ENCODE measurements at places on chromosomes 16 and 17.

DNA sequence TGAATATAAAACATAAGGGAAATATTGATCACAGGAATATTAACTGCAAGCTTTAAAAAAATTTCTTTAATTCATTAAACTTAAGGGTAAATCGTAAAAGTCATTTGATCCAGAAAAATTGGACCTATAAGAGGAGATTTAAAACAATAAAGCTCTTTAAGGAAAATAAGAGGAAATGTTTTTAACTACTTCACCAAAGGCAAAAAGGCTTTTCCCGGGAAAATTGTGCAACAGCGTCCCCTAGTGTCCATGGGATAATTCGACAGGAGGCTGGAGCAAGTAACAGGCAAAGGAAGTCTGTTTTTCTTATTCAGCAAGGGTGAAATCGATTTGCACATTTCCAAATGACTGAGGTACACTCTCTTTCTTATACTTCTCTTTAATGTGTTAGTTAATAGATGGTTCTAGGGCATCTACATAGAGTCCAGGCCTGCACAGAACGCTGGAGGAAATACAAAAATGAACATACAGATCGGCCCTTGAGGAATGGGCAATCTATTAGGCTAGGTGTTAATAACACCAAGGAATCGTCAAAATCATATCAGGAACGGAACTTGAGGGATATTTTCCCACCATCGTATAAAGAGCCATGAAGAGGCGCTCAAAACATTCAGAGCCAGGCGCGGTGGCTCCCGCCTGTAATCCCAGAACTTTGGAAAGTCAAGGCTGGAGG, 61.4 kb downstream of the ZNF18 start:
- peak; percentile 26 for DNase-seq

DNA sequence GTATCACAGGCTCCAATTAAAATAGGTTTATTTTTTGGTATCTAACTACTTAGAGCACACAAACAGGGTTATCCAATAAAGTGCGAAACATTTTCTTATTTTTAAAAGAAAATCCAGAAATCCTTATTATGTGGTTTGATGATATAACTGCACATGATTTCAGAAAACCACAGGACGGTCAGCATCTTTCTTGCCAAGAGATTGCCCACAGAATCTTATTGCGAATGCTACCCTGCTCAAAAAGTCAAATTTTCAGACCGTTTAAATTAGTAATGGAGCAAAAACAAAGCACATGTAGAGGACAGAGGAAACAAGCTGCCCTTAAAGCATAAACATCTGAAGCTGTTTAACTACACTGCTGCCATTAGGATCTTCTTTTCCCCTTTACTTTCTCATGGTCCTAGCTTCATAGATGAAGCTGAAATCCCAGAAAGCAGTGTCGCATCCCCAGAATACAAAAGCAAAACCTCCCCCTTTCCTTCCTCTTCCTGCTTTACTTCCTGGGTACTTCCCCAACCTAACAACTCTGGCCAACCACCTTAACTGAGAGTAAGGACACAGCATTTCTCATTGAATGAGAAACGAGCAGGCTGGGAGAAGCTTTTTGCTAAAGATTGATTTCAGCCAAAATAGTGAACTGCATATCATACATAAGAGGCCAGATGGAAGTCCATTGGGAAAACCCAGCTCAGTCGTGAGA, 43.7 kb downstream of the CMTM4 start:
- no peak for DNase-seq

GRCh38 chr16:73186752-73187601, 139.0 kb upstream of the ZFHX3 start:
- no peak for DNase-seq

DNA sequence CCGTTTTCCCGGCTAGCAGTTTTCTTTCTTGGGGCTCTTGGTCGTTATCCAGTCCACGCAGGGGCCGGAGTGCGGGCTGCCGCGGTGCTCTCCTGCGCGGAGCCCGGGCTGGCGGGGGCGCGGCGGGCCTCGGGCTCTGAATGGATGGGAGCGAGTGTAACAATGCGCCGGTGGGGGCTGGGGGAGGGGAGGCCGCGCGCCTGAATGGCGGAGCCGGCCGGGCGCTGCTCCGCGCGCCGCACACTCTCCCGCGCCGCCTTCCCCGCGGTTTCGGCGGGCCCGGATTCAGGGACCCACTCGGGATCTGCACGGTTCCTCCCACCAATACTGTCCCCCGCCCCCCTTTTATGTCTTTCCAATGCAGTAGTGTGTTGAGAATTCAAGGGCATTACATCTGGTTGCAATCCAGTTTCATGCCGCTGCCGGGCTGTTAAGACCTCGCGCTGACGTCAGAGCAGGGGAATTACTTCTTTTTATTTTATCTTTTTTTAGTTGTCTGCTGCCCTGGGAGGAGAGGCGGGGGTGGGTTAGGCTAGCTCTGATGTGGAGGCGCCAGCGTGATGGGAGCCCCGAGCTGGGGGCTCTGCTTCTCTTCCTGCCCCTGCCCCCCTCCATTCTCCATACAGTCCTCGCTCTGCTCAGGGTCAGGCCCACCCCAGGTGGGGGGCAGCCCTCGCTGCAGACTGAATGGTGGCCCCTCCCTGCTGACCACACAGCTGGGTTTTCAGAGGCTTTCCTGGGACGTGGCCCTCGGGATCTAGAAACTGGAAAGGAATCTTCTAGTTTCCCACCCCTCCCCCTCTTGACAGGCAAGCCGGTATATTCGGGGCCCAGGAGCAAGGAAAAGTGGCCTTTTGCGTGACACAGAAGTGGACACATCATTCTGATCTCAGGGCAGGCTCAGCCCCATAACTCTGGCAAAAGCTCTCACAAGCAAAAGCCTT, 1.8 kb downstream of the RAI1 start:
- DNase-seq = peak; percentile 61

- no peak for DNase-seq
Observed at GRCh38 chr17:32356750-32357149, 6.8 kb downstream of the ZNF207 start.

- DNase-seq = no peak
Observed at GRCh38 chr17:81578038-81578441, 25.9 kb upstream of the FAAP100 start.

GRCh38 chr17:31318298-31318801, 3.1 kb downstream of the EVI2A start:
- DNase-seq = peak; percentile 68

GRCh38 chr16:27725236-27726000, 175.5 kb downstream of the KATNIP start:
- no peak for DNase-seq

DNA sequence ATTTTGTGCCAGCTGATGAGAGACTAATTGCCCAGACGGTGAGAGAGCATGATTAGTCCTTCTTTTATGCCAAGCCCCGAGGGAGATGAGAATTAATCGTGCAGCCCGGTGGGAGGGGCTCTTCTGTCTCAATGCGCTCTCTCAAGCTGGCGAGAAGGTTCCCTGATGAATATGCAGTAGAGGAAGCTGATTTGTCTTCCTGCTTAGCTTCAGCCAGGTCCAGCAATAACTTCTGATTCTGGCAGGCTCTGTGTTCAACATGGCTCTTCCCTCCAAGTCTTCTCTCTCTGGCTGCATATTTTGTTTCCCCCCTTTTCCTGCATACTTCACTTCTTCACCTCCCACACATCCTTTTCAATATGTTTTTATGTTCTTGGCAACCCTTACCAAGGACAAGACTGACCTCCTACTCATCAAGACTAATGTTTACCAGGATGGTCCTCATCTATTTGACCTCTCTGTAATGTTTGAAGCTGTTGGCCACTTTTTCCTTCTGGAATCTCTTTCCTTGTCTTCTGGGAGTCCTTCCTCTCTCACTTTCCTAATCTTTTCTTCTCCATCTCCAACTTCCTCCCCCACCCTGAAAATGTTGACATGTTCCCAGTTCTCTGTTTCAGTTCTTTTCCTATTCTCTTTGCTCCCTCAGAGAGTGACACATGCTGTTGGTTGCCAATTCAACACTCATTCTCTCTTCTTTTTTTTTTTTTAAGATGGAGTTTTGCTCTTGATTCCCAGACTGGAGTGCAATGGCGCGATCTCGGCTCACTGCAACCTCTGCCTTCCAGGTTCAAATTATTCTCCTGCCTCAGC, 33.1 kb downstream of the ARL4D start:
- DNase-seq = no peak

DNA sequence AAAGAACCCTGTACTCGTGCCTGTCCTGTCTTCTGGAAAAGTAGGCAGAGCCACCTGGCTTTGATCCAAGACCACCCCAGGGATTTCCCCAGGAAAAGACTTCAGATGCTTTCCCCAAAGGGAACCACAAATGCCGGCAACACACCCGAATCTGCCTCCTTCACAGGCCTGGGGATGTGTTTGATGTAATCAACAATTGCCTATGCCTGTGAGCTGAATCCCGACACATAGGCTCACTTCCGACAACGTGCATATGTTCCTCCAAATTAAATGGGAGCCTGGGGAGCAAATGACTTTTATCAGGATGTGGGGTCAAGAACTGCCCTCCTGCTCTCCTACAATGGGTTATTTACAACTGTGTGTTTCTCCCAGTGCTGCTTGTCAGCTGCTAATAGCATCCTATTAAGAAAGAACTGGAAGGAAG, 535.2 kb upstream of the CDH11 start:
- DNase-seq = no peak

GRCh38 chr17:36501351-36501750, 14.9 kb downstream of the ZNHIT3 start:
- DNase-seq = no peak

DNA sequence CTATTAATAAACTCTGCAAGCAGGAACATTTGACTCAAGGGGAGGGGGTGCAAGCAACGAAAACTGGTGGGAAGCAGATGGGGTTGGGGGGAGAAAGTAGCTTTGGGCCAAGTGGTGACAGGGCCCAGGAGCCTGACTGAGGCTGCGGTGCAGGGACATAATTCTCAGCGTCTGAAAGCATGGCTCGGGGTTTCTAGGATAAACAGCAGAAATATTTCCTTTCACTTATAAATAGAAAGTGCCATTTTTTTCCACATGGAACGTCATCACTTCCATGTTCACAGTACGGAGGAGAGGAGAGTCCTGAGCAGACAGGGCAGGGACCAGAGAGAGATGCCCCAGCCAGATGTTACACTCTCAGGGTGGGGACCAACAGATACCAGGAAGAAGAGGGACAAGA, 197.1 kb downstream of the ZFHX3 start:
- DNase-seq = no peak

DNA sequence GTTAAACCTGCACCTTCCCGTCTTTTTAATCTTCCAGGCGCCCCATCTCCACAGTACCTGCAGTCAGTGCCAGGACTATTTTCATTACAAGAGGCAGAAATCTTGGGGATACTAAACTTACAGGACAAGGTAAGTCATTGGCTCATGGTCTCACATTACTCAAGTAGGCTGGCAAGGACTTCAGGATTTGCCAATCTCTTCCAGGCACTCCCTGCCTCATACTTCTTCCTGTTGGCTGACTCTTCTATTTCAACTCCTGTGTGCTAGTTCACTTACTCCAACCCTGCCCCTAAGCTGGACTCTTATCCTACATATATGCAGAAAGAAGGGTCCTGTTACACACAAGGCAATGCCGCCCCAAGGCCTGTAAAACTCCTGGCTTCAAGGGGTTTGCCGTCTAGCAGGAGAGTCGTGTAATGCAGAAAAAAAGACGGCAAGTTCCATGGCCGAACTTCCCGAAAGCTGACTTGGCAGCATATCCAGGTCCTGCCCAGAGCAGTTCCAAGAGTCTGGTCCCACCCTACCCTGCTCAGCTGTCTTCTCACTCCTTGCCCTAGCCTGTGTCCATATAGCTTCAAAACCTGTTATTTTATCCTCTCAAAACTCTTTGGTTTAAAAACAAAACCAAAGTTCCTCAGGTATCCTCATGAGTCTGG, 14.8 kb downstream of the ERN1 start:
- DNase-seq = no peak

- DNase-seq = no peak
Observed at GRCh38 chr17:81309140-81309858, 14.2 kb upstream of the SLC38A10 start.

GRCh38 chr16:89361751-89362539, 128.4 kb downstream of the ANKRD11 start:
- DNase-seq = no peak

DNA sequence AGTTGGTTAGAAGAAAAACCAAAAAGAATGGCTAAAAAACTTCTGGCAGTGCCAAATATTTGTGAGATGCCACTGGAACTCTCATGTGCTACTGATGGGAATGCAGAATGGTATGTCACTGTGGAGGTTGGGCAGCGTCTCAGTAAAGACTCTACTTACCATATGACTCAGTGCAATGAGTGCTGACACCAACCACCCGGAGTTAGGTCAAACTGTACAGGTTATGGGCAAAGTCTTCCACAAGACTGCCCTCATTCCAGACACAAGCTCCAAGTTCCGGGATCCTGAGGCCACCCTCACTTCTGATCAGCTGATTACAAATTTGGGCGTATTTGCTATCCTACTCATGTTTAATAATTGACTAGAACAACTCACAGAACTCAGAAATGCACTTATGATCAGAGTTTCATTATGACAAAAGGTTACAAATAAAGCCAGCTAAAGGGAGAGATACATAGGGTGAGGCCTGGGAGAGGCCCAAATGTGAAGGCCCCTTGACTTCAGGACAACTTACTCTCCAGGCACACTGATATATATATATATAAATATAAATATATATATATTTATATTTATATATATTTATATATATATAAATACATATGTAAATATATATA, 114.9 kb downstream of the TRIM37 start:
- no peak for DNase-seq

DNA sequence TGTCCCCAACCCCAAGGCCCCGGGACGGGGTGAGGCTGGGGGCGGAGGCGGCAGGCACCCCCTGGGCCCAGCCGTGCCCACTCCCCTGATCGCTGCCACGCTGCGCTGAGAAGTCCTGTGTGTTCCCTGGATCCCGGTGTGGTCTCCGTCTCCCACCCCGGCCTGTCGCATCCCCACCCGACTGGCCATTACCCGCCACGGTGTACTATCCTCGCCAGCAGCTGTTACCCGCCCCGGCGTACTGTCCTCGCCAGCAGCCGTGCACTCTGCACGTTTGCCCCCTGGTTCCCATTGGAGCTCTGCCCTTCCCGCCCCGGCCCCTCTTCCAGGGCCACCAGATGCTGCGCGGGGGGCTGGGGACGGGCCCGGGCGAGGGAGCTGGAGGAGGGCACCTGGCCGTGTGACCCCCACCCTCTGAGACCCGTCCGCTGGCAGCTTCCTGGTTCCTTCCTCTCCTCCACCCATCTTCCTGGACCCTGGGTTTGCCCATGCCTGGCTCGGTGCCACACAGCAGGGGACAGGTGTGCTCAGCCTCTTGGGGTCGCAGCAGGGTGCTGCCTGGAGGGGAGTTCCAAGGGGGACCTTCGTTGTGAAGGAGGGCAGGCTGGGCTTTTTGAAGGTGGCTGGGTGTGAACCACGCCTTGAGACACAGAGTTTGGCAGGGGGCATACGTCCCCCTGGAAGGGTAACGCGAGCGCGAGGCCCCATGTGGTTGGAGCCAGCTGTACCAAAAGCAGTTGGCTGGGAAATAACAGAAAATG, 19.7 kb downstream of the BAHCC1 start:
- no peak for DNase-seq

GRCh38 chr16:56547120-56547948, 17.5 kb upstream of the MT4 start:
- DNase-seq = peak; percentile 73

- no peak for DNase-seq
Observed at GRCh38 chr16:88505405-88506082, 52.5 kb downstream of the ZFPM1 start.

GRCh38 chr16:22815863-22816262, 1.9 kb downstream of the HS3ST2 start:
- no peak for DNase-seq

- DNase-seq = no peak
Observed at GRCh38 chr17:78117027-78117981, 11.3 kb downstream of the TMC6 start.
